Stimulated activated CD8-positive, alpha-beta memory T cell treated with anti-CD3 and anti-CD28 coated beads, Interleukin-2, amount 100 ng/mL, for 1 hour (primary cell): ENCODE measurements at places on chromosomes 5 and 9.

GRCh38 chr9:69279733-69280132 is 45.3 kb upstream of the ENTREP1 start:
- DNase-seq = no peak

- no peak for DNase-seq
Measured at GRCh38 chr9:8552732-8553131, 753.2 kb upstream of the DMAC1 start.

DNA sequence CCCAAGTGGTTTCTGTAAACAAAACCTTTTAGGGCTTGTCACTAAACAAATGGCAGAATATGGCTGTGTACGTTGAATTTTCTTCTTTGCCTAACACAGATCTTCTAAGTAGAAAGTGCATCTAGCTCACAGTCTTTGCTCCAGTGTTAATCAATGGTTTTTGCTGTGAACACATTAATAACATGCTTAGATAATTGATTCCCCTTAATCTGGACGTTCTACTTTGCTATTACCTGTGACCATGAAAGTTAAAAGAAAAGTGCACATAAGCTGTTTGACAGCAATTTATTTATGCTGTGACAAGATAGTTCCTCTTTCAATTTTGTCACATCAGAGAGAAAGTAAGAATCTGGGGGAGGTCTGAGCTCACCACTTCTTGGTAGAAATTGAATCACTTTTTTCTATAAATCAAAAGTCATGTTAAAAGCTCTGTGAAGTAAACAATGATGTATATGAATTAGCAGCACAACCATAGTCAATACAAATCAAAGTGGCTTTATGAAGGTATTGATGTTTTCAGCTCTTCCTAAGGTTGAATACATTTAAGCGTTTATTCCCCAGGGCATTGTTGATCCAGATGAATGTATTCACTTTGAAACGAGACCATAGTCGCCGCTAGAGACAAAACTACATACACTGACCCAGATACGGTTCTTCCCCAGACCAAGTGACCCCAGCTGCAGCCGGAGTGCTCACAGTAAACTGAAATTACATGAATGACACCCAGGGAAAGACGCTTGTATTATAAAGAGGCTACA is 174.6 kb upstream of the ZNF608 start:
- DNase-seq = no peak

- DNase-seq = no peak
Measured at GRCh38 chr9:4097515-4097914, 202.4 kb downstream of the GLIS3 start.

GRCh38 chr5:178532666-178533065 is 57.5 kb downstream of the COL23A1 start:
- DNase-seq = no peak

- DNase-seq = no peak
Measured at GRCh38 chr5:173501922-173502321, 114.5 kb downstream of the BOD1 start.

GRCh38 chr5:80389580-80389979 is 18.3 kb upstream of the ZFYVE16 start:
- no peak for DNase-seq

DNA sequence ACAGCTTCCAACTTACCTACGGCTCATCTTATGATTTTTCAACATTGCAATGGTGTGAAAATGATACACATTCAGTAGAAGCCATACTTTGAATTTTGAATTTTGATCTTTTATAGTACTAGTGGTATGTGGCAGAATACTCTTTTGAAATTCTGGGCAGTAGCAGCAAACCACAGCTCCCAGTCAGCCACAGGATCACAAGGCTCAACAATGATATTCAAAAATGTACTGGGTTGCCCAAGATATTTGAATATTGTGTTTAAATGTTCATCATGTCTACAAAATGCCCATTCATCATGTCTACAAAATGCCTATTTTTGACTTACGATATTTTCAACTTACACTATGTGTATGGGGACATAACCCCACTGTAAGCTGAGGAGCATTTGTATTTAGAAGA is 81.3 kb upstream of the PRR16 start:
- DNase-seq = no peak

DNA sequence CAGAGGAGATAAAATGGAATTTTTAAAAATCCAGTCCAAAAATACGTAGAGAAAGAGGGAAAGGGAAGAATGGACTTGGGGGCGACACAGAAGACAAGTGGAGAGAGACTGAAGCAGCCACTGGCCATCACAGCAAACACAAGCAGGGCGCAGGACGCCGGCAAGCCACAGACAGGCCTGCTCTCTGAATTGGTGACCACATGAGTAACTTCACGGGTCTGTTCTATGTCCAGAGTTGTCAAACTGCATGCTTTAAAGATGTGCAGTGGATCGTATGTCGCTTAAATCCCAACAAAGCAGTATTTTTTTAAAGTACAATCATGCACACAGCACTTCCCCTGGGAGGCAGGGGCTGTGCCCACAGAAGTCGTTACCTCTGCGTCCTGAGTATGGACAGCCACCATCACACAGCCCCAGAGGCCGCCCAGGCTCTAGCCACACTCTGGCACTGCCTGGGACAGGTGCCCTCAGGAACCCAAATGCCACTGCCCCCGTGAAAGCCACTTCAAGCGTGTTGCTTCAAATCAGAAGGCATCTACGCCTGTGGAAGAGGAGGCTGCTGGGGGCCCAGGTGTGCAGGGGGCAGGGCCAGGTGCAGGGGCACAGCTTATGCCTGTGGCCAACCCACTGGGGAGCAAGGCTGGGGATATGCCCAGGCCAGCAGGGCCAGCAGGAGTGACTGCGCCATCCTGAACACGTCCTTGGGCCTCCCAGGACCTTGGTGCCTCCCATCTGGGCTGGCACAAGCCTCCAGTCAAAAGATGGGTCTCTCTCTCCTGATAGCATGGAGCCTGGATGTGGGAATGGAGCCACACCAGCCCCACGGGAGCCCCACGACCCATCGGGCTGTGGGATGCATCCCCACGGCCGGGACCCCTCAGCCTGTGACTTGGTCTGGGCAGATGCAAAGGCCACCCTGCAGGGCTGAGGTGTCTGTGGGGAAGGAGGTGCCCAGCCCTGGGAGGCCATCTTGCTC is 5.9 kb upstream of the LRRC14B start:
- no peak for DNase-seq

- no peak for DNase-seq
Measured at GRCh38 chr9:124078641-124079040, 67.1 kb downstream of the LHX2 start.

- DNase-seq = no peak
Measured at GRCh38 chr9:5042661-5043178, 57.6 kb downstream of the JAK2 start.

GRCh38 chr9:16139774-16140173 is 586.9 kb downstream of the CCDC171 start:
- no peak for DNase-seq

- DNase-seq = no peak
Measured at GRCh38 chr9:23541976-23542375, 284.1 kb downstream of the ELAVL2 start.

DNA sequence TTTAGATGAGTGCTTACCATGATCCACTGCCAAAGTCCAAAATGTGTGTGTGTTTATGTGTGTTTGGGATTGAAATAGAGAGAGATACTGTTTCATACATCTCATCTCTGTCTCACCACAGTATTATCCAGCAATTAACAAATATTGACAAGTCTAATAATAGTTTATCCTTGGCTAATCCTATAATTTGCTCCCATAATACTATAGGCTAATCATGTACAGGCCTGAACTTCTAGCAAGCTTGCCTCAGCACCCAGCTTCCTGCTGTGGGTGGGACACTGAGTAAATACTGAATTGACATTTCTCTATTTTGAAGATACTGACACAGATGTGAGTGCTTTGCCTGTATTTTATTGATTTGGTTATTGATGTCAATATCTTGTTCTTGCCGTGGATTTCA is 35.3 kb upstream of the KCNV2 start:
- DNase-seq = no peak

DNA sequence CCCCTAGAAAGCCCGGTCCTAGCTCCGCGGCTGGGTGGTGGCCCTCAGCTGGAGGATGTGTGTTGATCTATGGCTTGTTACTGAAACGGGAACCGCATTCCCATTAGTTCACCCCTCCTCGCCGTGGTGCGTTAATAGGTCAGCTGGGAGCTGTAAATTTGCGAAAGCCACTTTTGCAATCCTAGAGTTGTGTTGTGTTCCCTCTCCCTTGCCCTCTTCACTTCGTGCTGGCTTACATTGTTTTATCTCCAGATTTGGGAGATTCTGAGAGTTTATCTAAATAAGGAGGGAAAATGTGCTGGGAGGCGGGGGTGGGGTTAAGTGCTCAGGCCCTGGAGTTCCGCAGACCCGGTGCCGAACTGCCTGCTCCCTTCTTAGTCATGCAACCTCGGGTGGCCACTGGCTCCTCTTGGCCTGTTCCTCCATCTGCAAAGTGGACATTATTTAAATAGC is 62.8 kb downstream of the HMCN2 start:
- DNase-seq = no peak

GRCh38 chr9:133577737-133578112 is 31.5 kb downstream of the FAM163B start:
- DNase-seq = no peak

DNA sequence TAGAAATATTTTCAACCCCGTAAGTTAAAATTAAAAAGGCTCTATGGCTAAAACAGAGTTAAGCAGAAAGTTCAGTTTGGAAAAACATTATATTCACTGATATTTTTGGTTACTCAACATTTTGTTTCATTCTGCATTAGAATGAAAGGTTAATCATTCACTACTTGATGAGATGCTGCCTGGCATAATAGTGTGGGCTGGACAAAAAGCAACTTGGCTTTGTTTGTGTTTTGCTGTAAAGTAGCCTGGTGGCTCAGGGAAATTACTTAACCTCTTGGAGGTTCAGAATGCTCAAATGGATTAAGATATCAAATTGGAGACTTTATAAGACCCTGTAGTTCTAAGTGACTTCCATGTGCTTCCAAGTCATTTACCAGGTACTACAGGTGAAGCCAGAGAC is 367.4 kb upstream of the TRPC7 start:
- no peak for DNase-seq

- no peak for DNase-seq
Measured at GRCh38 chr9:137613738-137614523, 4.9 kb upstream of the EHMT1 start.

- DNase-seq = no peak
Measured at GRCh38 chr9:90999425-91000397, 198.1 kb downstream of the SYK start.

DNA sequence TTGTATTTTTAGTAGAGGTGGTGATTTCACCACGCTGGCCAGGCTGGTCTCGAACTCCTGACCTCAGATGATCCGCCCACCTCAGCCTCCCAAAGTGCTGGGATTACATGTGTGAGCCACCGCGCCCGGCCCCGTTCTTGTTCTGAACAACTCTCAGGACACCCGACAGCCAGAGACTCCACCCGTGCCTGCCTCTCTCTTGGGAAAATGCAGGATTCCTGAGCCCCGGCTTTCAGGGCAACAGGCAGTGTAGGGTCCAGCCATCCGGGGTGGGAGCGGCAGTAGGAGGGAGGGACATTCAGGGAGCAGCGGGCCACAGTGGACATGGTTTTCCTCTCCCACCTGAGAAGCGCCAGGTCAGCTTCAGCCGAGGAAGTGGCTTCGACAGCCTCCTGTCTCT is 34.4 kb downstream of the NCS1 start:
- no peak for DNase-seq

DNA sequence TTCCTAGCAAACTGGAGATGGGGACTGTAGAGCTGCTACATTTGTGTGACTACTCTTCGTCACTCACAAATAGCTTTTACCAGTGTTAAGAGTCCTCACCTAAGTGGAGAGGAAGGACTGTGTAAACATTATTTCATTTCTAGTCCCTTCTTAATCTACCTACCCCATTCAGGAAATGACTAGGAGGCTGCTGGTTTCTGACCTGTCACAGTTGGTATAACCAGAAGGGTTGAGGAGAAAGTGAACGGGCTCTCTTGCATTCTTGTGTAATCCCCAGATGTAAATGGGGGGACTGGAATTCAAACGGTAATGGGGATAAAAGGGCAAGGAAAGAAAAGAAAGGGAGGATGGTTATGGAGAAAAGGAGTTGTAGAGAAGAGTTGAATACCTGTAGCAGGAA is 35.4 kb upstream of the BNIP1 start:
- DNase-seq = no peak

- no peak for DNase-seq
Measured at GRCh38 chr5:112083623-112084022, 326.6 kb upstream of the NREP start.

GRCh38 chr5:143662020-143662419 is 149.9 kb upstream of the HMHB1 start:
- no peak for DNase-seq

DNA sequence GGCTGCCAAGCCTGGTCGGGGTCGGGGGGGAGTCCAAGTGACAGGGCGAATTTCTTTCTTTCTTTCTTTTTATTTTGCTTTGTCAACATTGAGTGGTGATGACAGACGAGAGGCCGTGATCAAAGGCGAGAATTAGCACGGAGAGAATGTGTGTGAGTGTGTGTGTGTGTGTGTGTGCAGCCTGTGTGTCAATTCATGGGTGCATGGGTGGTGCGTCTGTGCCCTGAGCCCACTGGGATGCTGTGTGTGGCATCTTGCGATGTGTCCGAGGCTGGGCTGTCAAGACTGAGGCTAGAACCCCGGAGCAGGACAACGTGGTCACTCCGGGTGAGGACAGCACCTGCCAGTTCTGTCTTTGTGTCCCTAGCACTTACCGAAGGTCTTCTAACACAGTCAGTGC is 4.7 kb upstream of the FIBCD1 start:
- no peak for DNase-seq

DNA sequence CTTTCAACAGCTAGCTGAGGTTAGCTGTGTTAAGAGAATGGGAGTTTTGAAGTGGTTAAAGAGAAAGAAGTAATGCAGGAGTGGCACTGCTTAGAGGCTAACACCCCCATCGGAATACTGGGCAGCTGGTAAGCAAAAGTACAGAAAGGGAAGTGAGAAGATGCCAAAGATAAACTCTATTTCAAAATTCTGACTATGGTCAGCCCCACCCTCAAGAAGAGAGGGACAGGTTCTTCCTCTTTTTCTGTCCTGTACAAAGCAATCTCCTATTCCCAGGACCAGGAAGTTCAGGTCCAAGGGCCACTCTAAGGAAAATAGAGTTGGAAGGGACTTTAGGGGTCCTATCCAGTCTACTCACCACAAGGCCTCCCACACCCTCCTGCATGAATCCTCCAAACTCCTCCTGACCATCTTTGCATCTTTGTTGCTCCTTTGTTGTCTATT is 45.9 kb upstream of the JAK2 start:
- DNase-seq = no peak

GRCh38 chr5:36359267-36359666 is 57.6 kb upstream of the RANBP3L start:
- DNase-seq = no peak
